NCI-H2081 treated with DMSO at 0.1 percent for 48 hours (cell line): ENCODE measurements at places on chromosomes 4 and X.

DNA sequence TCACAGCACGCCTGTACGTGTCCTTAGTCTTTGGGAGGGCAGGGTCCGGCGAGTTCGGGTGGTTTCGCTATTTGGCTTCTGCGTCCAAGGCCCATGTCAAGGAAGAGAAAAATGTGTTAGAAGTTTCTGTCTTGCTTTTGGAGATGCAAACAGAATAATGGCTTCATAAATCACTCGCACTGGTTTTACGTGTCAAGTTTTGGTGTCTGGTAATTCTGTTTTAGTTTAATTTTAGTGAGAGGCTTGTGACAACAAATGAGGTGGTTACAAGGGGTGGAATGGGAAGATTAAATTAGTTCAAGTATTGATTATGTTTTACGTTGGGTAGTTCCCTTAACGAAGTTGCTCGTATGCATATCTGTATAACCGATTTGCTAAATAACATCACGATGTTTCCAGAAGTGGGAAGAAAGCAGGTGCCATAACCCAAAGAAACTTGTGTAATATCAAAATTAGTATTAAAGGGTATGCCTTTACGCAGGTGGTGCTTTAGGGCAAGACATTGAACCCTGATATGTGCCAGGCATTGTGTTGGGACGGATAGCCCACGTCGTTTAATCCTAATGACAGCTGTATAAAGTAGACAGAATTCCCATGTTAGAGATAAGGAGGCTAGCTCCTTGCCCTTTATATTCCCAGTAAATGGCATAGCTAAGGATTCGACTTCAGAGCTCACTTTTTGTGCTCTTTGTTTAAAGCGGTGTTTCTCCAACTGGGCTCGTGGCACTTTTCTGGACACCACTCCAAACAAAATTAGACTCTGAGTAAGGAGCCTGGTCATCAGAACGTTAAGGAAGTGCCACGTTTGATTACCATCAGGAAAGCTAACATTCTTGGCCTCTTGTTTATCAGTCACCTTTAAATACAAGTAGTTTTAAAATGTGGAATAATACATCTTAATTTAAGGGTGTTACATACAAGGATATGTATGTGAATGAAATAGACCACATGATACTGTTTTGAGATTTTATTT is 843 bp downstream of the RPL34 start:
- DNase-seq = no peak

- DNase-seq = no peak
These were observed 190.6 kb downstream of the PPP3CA start for GRCh38 chr4:101156619-101157310.

DNA sequence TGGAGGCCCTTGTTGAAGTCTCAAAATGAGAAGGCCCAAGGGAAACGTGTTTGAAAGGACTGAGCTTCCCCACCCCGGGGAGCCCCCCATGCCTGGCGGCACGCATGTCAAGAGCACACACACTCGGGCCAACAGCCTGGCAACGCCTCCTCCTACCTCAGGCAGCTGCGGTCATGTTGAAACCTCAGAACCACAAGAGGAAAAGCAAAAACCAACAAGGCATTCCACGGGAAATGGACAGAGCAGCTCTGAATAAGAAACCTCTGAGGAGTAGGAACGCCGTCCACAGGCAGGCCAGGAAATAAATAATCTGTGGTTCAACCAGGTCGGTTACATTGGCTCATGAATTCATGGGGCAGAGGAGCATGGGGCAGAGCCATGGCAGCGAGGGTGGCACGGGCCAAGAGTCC is 95.7 kb upstream of the AFAP1 start:
- DNase-seq = no peak

DNA sequence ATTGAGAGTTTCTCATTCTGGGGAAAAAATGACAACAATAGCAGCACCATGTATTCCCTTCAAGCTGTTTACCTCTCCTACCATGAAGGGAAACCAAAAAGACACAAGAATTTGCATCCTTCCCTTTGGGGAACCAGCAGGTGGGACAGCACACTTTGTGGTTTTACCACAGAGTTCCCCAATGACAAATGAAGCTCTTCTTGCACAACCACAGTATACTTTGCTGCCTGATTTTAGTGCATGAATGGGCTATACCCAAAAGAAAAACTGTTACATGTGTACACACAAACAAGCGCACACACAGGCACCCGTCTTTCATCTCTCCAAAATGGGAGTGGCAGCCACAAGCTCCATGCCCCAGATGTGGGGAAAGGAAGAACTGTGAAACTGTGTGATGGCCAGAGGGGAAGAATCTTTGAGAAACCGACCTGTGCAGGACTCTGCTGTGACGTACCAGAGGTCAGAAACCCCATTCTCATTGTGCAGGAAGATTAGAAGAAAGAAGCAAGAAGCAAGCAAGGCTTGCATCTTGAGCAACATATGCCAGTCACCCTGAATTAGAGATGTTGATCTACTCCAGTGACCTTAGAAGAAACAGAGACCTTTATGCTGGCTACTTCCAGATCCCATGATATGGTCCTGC is 2.7 kb upstream of the MAML3 start:
- DNase-seq = no peak

GRCh38 chr4:108465886-108466500 is 154.4 kb upstream of the RPL34 start:
- DNase-seq = no peak

DNA sequence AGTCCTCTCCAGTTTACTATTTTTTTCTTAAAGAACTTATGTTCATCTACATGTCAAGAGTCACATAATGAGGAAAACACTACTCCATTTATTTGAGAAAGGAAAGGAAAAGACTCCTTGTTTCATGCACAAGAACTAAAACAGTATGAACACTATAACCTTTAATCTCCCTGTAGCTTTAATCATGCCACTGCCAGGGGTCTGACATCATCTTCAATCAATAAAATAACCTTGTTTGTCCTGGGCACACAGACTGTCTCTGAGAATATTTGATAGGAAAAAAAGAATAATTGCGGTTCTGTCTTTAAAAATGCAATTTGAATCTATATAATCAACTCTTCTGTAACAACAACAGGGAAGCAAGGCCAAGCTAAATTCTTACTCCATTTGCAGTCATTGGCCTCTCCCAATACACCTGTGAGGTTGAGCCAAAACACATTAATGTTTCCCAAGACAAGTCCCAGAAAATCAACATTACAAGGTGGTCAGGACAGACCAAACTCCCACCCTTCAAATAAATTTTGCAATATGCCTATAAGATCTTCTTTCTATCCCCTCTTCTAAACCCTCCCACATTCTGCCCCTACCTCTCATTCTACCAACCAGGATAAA is 13.2 kb downstream of the AMOT start:
- DNase-seq = no peak
